Mammary epithelial cell (primary cell): ENCODE measurements at places on chromosomes 4 and X. TPM values are rescaled to one million over a fixed set of nuclear protein-coding genes. Genes with fewer than 3 reads are reported as not detected.

Gene SMARCA1
- polyA plus RNA-seq, result 13.0 TPM

GRCh38 chr4:15482842-15483241 lies 13.2 kb downstream of the CC2D2A start:
- no peak for DNase-seq

- no peak for DNase-seq
Measured at GRCh38 chr4:174919886-174920423, 1.8 kb downstream of the ADAM29 start.

- DNase-seq, result peak; percentile 70
Measured at GRCh38 chr4:82268050-82268825, 105.6 kb downstream of the HNRNPD start.

- no peak for DNase-seq
Measured at GRCh38 chrX:11759172-11759460, 1.1 kb downstream of the MSL3 start.
